KBM-7 (cell line): ENCODE measurements at places on chromosomes 4 and X.

GRCh38 chr4:38785041-38785790, 2.4 kb upstream of the TLR10 start:
- DNase-seq: no peak

DNA sequence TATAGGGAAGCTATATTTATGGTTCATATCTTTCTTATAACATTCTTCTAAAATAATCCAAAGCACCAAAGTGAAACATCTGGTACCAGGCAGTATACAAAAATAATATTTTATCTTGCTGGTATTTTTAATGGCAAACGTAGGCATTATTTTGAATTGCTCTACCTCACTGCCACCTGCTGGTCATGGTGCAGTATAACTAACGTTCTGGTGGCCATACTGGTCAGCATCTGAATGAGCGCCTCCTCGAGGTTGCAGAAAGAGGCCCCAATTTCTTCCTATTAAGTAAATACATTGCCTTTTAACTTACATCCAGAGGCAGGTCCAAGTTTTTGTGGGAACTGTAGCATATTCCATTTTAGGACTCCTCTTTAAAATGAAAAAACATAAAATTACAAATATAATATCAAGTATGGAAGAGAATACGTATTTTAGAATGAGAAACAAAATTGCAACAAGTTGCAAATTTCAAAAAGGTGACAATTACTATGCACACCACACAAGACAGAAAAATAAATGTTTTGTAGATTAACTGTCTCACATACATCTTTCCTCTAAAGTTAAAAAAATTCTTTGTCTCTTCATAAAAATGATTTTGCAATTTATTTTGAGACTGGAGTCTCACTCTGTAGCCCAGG, 22.9 kb upstream of the CWH43 start:
- peak; percentile 79 for DNase-seq

GRCh38 chr4:15878011-15878410, 60.5 kb downstream of the FGFBP1 start:
- DNase-seq: no peak

- DNase-seq: no peak
Observed at GRCh38 chr4:42083816-42084215, 68.6 kb downstream of the BEND4 start.

GRCh38 chrX:46904626-46905025, 7.6 kb upstream of the JADE3 start:
- no peak for DNase-seq

GRCh38 chr4:10102474-10103332, 13.9 kb downstream of the WDR1 start:
- no peak for DNase-seq

- peak; percentile 75 for DNase-seq
Observed at GRCh38 chr4:6926081-6926480, 16.5 kb downstream of the TBC1D14 start.

- DNase-seq: peak; percentile 66
Observed at GRCh38 chr4:184265546-184266351, 48.1 kb upstream of the ENPP6 start.

- DNase-seq: peak; percentile 47
Observed at GRCh38 chrX:134821370-134821769, 163.1 kb upstream of the PLAC1 start.

DNA sequence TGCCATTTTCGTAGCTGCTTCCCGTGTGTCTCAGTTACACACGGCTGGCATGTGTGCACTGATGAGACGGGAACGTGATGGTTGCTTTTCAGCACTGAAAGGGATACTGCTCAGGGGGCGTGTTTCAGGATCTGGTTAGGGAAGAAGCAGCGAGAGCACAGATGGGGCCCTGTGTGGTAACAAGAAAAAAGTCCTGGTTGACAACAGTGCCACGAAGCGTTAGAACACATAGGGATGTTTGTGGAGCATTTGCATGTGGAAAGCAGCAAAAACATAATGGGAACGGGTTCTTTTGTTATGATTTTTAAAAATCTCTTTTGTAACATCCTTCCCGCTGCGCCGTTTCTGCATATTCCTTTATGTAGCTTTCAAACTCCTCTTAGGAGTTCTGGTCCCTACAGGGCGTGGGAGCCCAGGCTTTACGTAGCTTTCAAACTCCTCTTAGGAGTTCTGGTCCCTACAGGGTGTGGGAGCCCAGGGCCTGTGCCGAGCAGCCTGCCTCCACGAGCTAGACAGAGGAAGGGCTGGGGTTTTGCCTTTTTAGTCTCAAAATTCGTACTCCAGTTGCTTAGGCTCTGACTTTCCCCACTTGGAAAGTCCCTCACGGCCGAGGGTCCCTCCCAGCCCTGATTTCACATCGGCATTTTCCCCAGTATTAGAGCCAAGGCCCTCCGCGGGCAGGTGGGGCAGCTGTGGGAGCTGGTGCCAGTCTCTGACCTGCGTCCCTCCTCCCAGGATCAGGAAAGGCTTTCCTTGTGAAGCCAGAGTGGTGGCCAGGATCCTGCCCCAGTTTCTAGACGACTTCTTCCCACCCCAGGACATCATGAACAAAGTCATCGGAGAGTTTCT, 11.0 kb upstream of the MSANTD1 start:
- DNase-seq: no peak

- DNase-seq: no peak
Observed at GRCh38 chr4:77880784-77881183, 18.2 kb downstream of the MRPL1 start.
